Hindlimb muscle (tissue), 1 donor: ENCODE measurements at places on chromosomes 1 and 21. TPM values are rescaled to one million over a fixed set of nuclear protein-coding genes. Genes with fewer than 3 reads are reported as not detected.

GRCh38 chr1:248857749-248858095, 1.2 kb downstream of the ZNF692 start:
- no peak for DNase-seq

DNA sequence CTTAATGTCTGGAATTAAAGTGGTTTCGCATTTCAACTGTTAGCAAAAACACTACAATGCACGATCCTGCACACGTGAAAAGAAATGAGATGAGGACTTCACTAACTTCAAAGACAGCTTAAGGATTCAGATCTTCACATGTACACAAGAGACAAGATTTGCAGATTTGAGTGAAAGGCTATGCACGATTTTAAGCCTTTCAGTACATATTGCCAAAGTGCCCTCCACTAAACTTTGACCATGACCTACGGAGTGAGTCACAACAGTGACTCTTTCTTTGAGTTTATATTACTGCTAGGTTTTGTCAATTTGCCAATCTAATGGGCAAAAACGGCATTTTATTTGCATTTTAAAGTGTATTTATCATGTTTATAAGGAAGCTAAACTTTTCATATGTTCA, 41.2 kb upstream of the CR1L start:
- DNase-seq: no peak

GRCh38 chr1:86052948-86053698, 103.4 kb downstream of the COL24A1 start:
- DNase-seq: no peak

- peak; percentile 46 for DNase-seq
These were observed 85.7 kb downstream of the DYRK1A start for GRCh38 chr21:37452227-37452626.

- DNase-seq: no peak
These were observed 66.0 kb downstream of the PLEKHA6 start for GRCh38 chr1:204293605-204294337.

- no peak for DNase-seq
These were observed 84.4 kb upstream of the HOOK1 start for GRCh38 chr1:59730302-59730701.

- DNase-seq: no peak
These were observed 19.9 kb upstream of the FOXO6 start for GRCh38 chr1:41341365-41341683.

DNA sequence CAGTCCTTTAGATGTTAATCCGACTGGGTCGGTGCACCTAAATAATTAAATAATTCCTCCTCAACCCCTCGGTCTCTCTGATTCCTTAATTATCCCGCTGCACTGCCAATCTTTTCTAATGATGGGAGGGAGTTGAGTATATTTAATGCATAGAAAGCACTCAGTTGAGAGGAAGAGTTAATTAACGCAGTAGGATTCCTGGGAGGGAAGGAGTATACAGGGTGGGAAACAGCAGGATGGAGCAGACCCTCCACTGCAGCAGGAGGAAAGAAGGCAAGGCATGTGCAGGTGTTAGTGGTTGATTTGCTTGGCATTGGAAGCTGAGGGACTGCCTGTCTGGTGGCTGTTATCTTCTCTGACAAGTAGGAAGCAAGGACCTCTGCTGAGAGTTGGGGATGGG, 9.9 kb upstream of the REN start:
- no peak for DNase-seq

DNA sequence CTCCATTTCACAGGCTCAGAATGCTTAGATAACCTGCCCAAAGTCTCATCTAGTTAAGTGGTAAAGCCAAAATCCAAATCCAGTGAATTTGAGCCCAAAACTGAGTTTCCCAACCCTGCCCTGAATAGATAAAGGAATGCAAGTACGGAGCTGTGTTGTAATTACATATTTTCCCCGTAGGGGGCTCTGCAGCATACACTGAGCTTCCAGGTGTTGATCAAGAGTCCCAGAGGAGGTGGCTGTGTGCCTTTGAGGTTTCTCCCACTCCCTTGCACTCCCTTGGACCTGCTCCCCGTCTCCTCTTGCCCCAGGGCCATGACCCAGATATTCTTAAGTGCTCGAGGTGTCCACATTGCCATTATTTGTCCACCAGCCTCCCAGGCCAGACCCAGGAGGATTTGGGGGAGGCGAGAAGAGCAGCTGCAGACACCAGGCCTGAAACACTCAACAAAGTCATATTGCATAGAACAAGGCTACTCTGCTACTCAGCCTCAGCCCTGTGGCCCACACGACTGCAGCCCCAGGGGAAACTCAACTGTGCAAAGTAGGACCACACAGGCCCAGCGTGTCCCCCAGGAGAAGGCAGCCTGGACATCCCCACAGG, 18.4 kb upstream of the LY9 start:
- no peak for DNase-seq

GRCh38 chr21:35096959-35097358, 47.9 kb upstream of the RUNX1 start:
- no peak for DNase-seq

GRCh38 chr1:245153552-245154428, 995 bp upstream of the KIF26B start:
- DNase-seq: no peak

GRCh38 chr1:34711485-34711884, 43.4 kb upstream of the GJB5 start:
- DNase-seq: peak; percentile 7

Gene DRAXIN
- 0.26 TPM for polyA plus RNA-seq

Gene ERICH3
- 0.08 TPM for polyA plus RNA-seq

Gene CADM3
- 0.92 TPM for polyA plus RNA-seq

Gene KCNT2
- 7.0 TPM for polyA plus RNA-seq

Gene RNU1-2
- not detected for polyA plus RNA-seq

Gene ASH1L
- 27.4 TPM for polyA plus RNA-seq
